ENCODE measurements at places on chromosomes 1 and 21.

- DNase-seq: no peak
Measured at GRCh38 chr1:246036175-246036574, 470.9 kb downstream of the SMYD3 start.

DNA sequence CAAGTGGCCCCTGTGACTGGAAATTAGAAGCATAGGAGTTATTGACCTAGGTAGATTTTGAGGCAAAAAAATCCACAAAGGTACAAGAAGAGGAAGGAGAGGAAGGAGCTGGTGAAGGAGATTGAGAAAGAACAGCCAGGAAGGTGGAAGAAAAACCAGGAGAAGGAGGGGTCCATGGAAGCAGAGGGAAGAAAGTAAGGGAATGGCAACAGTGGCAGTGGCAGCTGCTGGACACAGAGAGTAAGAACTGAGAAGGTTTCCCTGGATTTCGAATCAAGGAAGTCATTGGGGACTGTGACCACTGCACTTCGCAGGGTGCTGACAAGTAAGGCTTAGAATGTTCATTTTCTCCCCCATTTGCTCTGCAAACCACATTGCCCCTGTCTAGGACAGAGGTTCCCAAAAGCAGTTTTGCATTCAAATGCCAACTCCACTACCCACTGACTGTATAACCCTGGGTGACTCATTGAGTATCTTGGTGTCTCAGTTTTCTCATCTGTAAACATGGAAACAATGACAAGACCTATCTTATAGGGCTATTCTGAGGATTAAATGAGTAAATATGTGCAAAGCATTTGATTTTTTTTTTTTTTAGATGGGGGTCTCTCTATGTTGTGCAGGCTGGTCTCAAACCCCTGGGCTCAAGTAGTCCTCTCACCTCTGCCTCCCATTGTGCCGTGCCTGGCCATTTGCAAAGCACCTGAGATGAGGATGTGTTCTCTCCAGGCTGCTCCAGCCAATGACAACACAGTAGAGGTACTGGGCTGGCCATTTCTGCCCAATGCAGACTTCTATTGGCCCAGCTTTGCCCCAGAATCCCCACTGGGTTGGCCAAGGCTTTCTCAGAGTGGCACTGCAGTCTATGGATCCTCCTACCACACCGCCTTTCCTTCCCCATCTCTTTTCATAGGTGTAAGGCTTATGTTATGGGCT lies 9.3 kb upstream of the CAPN2 start:
- no peak for DNase-seq

DNA sequence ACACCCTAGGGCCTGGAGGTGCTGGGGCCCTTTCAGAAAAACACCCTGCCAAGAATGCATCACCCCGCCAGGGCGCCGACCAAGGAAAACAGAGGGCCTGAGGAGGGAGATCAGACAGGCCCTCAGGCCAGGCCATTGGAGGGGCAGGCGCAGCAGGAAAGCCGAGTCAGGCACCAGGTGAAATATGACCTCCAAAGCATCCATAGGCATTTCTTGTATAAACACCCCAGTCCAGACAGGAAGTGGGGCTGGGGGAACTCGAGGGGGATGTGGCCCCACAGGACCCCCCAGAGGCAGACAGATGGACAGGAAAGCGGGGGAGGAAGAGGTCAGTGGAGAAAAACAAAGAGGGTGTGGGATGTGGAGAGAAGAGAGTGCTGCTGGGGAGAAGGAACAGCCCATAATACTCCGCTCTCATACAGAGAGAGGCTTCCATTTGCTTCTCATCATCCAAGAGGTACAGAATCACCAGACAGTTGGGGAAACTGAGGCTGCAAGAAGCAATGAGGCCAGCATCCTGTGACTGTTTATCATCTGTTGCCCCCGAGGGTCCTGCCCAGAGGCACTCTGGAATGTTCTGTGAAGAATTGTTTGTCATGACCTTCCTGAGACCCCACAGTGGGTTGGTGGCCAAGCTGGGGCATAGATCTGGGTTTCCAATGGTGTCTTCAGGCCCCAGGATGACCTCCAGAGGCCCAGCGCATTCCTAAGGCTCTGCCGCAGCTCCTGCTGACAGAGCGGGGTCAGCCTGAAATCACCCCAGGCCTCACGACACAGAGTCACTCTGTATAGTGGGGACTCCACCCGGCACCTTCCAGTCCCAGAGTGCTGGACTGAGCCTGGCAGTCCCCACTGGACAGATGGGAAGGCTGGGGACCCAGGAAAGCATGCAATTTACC lies 18.0 kb downstream of the TRIM62 start:
- no peak for DNase-seq

- DNase-seq: no peak
Measured at GRCh38 chr1:236741753-236742152, 53.3 kb upstream of the MTR start.

- no peak for DNase-seq
Measured at GRCh38 chr1:26922431-26922729, 837 bp downstream of the NUDC start.

DNA sequence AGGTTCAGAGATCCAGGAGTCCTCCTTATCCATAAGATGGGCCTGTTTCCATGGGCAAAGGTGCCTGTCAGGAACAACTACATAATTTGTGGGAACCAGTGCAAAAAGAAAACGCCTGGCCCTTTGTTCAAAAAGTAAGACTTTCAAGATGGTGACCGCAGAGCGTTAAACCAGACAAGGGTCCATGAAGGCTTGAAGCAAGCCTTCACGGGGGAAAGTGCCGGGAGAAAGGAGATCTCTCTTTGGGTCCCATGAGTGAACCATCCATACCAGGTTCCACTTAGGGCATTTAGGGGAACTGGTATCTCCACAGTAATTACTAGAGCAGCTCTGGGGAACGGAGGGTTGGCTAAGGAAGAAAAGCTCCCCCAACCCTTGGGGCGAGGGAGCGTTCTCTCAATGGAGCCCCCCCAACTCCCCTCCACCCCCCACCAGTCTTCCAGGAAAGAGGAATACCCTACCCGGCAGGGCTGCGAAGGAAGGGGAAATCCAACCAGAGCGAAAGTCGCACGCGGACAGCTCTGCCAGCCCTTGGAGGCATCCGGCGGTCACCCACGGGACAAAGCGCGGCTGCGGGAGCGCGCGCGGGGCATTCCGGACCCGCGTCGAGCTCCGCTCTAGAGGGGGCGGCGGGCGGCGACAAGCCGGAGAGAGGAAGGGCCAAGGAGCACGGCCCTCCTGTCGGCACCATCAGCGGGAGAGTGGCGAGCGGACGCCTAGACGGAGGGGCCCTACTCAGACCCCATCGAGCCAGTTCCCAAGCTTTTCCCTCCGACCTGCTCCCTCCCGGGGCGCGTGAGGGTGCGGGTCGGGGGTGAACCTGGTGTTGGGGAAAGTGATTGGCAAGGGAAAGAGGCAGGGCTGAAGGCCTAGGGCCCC lies 687 bp upstream of the RASSF5 start:
- no peak for DNase-seq

DNA sequence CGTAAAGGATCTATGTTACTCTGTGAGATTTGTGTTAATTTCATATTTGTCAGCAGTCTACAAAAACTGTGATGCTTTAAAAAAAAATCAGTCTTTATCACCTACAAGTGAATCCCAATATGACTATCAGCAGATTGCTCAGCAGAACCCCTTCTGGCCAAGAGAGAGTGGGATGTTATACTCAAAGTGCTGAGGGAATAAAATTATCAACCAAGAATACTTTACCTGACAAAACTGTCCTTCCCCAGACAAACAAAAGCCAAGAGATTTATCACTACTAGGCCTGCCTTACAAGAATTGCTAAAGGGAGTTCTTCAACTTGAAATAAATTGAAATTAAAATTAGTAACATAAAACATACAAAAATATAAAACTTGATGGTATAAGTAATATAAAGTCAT lies 105.2 kb downstream of the SLC35F3 start:
- no peak for DNase-seq

- no peak for DNase-seq
Measured at GRCh38 chr1:7384679-7385078, 386.4 kb upstream of the VAMP3 start.

DNA sequence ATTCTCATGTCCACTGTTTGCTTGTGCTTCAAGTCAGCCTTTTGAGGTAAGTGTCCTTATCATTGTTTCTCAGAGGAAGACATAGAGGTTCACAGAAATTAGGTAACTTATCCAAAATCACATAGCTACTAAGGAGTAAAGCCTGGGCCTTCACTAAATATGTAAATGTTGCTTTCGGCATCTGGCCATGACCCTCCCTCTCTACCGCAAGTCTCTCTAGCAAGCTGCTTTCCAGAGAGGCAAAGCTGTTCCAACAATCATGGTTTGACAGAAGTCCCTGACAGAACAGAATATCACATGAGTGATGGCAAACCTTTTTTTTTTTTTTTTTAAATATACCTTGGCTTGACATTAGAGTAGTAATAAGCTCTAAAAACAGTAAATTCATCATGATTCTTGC lies 94.5 kb upstream of the F3 start:
- DNase-seq: no peak

DNA sequence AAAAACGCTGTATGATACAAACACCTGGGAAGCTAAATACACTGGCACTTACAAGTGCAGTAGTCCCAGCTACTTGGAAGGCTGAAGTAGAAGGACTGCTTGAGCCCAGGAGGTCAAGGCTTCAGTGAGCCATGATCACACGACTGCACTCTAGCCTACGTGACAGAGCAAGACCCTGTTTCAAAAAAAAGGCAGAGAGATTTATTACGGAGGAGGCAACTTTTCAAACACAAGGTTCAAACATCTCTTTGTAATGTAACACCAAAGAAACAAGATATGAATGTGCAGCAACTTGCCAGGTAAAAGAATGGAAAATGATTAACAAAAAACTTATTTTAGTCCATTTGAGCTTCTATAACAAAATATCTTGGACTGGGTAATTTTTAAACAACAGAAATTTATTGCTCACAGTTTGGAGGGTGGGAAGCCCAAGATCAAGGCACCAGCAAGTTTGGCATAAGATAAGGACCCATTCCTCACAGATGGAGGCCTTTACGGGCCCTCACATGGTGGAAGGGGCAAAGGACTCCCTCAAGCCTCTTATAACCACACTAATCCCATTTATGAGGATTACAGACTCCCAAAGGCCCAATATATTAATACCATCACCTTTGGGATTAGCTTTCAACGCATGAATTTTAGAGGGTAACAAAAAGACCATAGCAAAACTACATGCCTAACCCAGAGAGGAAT lies 73.3 kb downstream of the EVI5 start:
- no peak for DNase-seq

- DNase-seq: no peak
Measured at GRCh38 chr1:233376382-233377110, 49.0 kb downstream of the MAP3K21 start.

- DNase-seq: no peak
Measured at GRCh38 chr1:244695937-244696336, 43.0 kb downstream of the DESI2 start.

GRCh38 chr1:154975409-154976059 lies 1.1 kb downstream of the CKS1B start:
- DNase-seq: peak; percentile 58

GRCh38 chr1:19100028-19100427 lies 110.0 kb downstream of the UBR4 start:
- DNase-seq: no peak

DNA sequence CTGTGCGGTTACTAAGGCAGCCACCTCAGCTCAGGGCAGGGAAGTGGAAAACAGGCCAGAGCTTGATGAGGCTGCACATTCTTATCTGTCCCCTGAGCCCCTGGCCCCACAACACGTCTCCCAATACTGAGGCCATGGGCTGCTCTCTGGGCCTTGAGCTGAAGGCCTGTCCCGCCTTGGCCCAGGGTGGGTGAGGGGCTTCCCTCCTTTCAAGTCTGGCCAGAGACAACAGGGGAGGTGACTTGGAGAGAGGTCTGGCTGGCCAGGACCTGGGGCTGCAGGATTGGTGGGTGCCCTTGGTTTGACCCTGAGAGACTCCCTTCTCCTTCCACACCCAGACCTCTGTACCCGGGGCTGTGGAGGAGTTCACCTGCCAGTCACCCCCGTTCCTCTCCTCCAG lies 563.8 kb downstream of the PTPRU start:
- DNase-seq: no peak

- DNase-seq: no peak
Measured at GRCh38 chr1:233005703-233006102, 55.3 kb downstream of the NTPCR start.

DNA sequence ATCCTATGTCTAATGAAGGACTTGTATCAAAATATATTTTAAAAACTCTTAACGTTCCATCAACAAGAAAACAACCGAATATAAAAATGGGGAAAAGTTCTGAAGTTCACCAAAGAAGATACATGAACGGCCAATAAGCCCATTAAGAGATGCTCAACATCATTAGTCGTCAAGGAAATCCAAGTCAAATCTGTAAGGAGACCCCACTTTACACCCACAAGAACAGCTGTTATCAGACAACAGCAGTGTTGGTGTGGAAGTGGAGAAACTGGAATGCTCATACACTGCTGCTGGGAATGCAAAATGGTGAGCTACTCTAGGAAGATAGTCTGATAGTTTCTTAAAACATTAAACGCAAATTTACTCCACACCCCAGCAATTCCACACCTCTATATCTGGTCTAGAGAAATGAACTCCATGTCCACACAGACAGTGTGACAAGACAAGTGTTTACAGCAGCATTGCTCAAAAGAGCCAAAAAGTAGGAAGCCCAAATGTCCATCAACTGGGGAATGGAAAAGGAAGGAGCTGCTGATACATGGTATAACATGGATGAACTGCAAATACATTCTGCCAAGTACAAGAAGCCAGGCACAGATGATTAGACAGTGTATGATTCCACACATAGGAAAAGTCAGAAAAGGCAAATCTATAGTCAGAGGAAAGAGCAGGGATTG lies 18.5 kb downstream of the UBE2G2 start:
- no peak for DNase-seq

GRCh38 chr1:174671826-174672225 lies 224.1 kb downstream of the GPR52 start:
- DNase-seq: no peak

GRCh38 chr21:41706678-41707077 lies 60.2 kb downstream of the RIPK4 start:
- no peak for DNase-seq

DNA sequence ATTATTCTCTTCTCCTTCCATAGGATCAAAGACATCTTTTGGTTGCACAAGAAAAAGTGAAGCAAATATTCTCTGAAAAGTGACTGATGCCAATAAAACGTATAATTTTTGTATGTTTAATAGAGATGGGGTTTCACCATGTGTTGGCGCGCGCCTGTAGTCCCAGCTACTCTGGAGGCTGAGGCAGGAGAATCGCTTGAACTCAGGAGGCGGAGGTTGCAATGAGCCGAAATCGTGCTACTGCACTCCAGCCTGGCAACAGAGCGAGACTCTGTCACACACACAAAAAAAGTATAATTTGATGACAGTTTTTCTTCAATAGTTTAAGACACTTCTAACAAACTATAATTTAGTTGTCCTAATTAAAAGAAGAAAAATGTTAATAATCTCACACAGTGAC lies 23.8 kb downstream of the ANP32E start:
- DNase-seq: no peak

GRCh38 chr1:156625436-156626078 lies 6.3 kb downstream of the HAPLN2 start:
- DNase-seq: peak; percentile 57

GRCh38 chr1:29462096-29462495 lies 225.8 kb downstream of the PTPRU start:
- DNase-seq: no peak

DNA sequence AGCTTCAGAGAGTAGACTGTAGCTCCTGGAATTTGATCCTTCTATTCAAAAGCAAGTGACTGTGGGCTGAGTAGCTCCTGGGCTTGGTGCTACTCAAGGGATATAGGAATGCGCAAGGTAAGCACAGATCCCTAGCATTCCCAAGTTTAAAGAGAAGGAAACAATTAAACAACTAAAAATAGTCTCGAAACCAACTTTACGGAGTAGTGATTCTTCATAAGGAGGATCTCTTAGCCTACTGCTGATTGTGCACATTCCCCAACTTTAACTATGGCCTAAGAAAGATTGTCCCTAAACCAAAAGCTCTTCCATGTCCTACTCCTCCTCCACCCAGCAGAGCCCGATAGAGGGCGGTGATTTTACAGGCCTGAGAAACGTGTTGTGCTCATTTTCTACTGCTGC lies 226.5 kb upstream of the CAMK1G start:
- DNase-seq: no peak
